NK-92 treated with Interleukin-12 subunit alpha and Interleukin-12 subunit beta, amount 100 ng/mL, for 24 hours (cell line): ENCODE measurements at places on chromosomes 11 and 22.

- DNase-seq = no peak
Observed at GRCh38 chr22:48500471-48501230, 1327.0 kb downstream of the BRD1 start.

DNA sequence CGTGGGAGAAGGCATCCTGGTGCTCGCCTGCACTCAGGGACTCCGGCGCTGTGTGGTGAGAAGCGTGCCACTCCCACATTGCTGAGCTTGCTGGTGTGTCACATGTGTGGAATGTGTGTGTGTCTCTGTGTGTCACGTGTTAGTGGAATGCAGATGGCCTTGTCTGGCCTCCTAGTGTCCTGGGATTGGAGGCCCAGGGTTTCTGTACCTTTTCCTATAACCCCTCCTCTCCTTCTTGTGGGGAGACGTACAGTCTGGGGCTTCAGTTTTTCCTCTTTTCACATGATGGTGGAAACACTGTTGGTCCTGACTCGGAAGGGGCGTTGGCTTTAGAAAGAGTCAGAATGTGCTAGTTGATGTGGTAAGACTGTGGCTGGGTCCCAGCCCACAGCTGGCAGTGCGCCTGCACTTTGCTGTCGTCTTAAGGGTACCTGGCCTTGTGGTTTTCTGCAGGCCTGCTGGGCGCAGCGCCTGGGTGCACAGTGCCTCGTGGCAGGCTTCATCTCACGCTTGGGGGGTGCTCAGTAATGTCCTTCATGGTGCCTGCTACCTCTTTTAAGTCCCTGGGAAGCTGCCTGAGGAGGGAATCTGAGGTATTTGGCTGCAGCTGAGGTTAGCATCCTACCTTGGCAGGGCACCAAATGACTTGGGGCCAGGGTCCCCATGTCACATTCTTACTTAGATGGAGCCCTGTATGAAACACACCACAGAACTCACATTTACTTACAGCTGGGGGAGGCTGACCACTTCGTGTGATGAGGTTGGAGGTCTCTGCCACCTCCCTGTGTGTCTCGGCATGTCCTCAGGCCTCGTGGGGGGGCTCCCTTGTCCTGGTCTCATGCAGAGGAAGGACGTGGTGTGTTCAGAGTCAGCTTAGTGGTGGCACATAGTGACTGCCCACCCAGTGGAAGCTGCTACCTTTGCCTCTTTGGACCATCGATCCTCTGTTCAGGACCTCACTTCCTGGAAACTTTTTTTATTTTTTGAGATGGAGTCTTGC, 61.9 kb downstream of the MED15 start:
- peak; percentile 66 for DNase-seq

DNA sequence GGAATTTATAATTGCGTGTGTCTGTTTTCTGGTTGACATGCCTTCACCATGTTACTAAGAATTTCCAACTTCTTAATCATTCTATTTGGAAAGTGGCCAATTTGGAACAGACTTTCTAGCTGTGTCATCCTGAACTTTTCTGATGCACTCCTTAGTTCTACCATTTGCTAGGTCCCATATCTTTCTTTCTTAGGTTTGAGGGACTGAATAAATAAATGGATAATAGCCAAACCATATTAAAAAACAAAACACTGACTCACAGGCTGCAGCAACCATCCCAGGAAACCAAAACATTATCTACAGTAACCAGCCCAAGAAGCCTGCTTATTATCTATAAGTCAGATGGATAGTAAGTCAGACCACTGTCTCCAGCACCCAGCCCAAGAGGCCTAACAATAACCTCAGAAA, 57.5 kb upstream of the PLET1 start:
- no peak for DNase-seq

GRCh38 chr11:116427903-116428637, 344.7 kb downstream of the BUD13 start:
- no peak for DNase-seq

- DNase-seq = no peak
Observed at GRCh38 chr22:20983081-20983771, 1.1 kb downstream of the LZTR1 start.

GRCh38 chr11:76269247-76269646, 62.9 kb upstream of the WNT11 start:
- no peak for DNase-seq
